ENCODE measurements at places on chromosomes 5 and 9.

DNA sequence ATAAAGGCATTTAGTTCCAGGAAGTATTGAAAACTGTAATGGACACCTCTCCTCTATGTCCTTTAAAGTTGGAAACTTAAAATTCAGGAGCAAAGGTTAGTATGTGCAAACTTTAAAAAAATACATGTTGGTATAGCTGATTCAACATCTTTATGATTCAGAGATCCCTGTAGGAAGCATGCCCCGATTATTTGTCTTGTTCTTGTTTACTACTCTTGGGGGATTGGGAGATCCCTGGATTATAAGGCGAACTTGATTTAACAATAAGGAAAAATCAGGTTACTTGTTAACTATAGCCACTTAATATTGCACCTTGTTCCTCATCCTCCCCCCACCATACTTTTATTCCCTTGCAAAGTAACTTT is 1.7 kb downstream of the F2RL1 start:
- no peak for DNase-seq

DNA sequence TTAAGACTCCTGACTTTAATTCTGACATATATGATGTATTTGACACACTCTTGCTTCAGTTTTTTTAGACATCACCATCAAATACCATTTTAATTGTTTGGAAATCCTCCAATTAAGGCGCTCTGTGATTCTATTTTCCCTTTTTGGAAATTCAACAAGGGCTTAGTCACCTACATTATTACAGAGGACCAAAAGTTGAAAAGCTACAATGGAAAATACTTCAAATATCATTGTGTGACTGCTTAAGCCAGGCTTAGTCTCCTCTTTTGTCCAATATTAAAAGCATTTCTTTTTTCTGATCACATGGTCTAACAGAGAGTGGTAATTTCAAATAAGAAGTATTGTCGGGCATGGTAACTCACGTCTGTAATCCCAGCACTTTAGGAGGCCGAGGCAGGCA is 160.3 kb downstream of the CEMIP2 start:
- no peak for DNase-seq

GRCh38 chr9:134473141-134474054 is 147.1 kb downstream of the RXRA start:
- DNase-seq: no peak

DNA sequence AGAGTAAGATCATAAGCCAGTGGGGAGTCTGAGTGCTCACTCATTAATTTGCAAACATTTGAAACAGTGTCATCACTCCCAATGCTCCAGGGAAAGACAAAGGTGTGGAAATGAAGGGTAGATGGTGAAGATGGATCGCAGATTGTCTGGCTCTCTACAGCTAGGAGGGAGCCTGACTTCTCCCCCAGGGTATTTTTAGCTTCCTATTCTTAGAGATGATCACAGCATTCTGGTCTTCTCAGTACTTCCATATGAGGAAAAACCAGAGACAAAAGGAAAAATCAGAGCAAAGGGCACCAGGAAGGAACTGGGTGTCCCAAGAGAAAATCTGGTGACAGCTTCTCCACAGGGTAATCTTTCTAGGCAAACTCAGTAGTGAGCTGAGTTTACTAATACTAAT is 401.9 kb upstream of the GRIA1 start:
- DNase-seq: no peak

DNA sequence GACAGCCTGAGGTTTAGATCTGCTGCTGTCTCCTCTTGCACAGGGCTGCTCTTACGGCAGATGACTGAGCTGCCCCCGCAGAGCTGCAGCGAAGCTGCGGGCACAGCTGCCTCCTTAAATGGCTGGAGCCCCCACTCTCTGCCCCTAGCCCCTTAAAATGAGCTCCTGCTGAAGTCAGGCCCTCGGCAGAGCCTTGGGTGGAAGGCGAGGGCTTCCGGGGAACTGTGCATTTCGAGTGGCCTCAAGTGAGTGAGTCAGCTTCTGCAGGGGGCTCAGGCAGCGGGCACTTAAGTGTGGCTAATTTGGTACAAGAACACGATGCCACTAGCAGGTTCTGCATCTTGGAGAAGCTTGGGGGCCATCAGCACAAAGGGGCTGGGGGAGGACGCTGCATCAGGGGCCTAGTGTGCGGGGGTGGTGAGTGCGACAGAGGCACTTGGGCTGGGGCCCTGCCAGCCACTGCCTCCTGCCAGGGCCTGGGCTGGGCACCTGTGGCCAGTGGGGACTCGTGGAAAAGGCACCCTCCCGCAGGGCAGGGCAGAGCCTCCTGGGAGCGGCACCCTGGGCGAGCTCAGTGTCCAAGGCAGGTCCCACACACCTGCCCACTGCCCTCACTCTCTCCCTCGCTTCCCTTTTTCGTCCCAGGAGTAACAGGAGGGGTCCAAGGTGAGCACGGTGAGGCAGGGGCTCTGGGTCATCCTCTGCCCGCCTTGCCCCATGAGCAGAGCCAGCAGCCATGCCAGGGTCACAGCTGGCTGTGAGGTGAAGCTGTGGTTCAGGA is 28.8 kb upstream of the RNU6ATAC start:
- DNase-seq: no peak

- no peak for DNase-seq
Measured at GRCh38 chr9:91275655-91276054, 86.1 kb downstream of the AUH start.

- DNase-seq: peak; percentile 48
Measured at GRCh38 chr5:88824892-88825583, 57.9 kb downstream of the MEF2C start.

DNA sequence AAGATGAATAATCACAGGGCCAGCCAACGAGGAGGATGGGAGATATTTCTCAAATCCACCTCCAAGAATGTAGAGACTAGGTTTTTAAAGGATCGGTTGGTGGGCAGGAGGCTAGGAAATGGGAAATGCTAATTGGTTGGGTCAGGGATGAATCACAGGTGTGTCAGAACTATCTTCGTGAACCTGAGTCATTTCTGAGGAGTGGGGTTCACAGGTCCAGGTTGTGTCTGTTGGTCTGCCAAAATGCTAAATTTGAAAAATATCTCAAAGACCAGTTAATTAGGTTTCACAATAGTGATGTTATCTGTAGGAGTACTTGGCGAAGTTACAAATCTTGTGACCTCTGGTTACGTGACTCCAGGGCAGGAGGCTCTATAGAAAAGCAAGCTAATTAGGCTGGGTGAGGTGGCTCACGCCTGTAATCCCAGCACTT is 2.6 kb upstream of the PLAA start:
- DNase-seq: no peak

DNA sequence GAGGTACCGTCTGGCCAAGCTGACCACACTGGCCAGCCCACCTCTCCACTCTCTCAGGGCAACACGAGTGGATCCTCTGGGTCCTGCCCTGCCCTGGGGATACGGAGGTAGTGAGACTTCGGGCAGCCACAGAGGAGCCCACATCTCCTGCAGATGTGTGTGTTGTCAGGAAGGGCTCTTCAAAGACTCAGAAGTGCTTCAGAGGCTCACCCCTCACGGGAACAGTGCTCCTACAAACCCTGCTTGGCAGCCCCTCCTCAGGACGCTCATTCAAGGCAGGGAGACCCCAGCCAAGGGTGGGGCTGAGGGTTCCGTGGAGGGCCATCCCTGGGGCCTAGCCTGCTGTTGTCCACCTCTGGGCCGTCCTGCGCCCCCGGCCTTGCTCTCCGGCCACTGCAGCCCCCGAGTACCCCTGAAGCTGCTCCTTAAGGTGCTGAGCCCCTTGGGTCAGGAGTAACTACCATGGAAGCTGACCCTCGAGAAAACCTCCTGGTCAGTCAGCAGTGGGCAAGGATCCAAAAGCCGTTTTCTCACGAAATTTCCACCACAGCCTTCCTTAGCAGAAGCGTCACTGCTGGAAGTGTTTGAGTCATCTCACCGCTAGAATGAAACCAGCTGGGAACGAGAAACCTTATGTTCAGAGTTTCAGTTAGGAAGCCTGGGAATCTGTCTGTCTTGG is 23.2 kb upstream of the LRRC14B start:
- peak; percentile 10 for DNase-seq

DNA sequence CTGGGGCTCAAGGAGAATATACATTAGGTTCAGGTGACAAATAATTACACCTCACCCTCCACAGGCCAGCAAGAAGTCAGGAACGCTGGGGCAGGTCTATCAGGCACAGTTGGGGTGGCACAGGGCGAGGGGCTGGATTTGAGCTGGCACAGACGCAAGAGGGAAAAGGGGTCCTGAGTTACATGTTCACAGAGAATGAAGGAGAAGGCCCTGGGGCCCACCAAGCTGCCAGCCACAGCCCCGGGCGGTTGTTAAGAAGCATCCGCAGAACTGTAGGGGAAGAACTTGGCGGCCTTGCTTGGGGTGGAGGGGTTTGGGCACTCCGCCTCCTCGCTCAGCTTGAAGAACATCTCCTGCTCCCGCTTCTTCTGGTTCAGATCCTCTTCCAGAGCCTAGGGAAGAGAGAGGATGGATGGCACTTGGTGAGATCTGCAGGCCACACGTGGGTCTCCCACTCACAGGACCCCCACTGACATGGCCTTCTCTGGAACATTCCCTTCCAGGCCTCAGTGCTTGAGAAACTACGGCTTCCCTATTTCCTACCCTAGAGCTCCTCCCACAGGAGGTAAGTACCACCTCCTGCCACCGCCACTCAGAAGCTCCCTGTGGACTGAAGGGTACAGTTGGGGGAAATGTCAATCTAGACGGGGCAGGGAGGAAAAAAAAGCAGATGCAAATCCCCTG is 38.3 kb upstream of the FBXW11 start:
- no peak for DNase-seq

- no peak for DNase-seq
Measured at GRCh38 chr5:115028557-115028956, 141.2 kb downstream of the TRIM36 start.

DNA sequence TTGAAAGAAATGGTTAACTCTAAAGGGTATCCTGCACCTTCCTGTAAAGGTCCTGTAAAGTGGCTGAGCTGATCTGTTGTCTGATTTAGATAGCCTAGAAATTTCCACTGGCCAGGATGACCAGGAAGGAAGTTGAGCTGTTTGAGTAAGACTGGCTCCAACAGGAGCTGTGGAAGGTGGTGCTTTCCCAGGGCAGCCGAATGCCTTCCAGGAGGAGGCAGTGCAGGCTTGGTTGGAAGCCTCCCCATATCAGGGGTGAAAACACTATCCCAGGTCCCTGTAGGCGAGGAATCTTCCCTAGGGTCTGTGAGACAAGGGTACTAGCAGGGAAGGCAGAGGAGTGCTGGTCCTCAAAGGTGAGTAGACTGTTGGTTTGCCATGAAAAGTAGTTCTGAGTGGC is 98.4 kb downstream of the LIX1 start:
- peak; percentile 68 for DNase-seq

GRCh38 chr9:97571664-97572063 is 61.5 kb downstream of the TSTD2 start:
- DNase-seq: peak; percentile 60

DNA sequence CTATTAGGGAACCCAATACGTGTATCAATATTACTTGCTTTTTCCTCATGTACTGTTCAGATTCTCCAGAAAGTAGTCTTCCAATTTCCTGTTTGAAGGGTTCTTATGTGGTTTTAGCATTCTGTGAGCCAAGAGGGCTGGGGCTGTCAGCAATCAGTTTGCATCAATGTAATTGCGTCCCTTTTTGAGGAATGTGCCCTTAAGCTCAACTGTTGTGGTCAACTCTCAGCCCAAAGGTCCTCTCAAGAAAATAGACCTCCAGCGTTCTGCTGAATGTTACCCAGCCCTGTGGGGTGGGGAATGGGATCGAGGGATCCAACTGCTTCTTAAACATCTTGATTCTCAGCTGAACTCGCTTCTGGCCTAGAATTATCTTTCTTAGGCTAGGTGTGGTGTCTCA is 43.8 kb upstream of the CDK20 start:
- no peak for DNase-seq

- DNase-seq: no peak
Measured at GRCh38 chr5:101278011-101278687, 375.1 kb upstream of the ST8SIA4 start.

DNA sequence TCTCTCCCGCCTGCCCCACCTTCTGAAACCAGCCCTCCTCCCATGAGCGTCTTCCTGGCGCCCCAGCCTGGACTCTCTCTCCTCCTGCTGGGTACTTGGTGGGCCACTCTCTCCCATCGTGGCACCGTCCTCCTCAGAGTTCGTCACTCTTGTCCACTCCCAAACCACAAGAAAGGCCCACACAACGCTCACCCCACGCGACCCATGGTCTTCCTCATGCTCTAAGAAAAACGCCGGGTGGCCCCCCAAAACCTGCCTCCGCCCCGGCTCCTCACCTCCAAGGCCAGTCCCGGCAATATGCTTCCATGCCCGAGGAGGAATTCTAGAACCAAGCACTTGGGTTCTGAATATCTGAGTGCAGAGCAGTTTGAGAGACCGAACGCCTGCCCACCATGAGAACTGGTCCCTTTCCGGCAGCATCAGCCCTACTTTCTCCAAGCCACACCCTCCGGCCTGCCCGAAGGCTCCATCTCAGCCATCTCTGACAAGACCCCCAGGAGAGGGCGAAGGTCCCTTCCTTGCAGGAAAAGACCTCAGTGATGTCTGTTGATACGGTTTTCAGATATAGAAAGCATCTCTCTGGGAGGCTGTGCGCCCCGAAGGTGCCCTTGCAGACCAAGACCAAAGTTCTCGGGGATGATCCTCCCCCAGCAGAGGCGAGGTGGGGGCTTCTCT is 15.0 kb downstream of the SLC6A3 start:
- DNase-seq: no peak

DNA sequence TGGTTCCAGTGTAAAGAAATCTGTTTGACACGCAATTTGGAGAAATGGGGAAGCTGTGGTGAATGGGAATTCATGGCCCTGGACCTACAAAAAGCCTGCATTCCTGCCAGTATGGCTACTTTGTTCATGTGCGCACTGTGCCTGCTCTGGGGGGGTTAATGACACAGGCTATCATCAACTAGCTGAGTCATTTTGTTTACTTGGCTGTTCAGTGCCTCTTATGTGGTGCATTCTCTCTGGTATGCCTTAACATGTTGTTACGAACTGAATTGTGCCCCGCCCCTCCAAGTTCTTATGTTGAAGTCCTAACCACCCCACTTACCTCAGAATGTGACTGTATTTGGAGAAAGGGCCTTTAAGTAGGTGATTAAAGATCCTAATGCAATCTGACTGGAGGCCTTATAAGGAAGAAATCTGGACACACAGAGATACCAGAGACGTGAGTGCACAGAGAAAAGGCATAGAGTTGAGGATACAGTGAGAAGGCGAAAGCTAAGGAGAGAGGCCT is 20.4 kb upstream of the UBAP1 start:
- DNase-seq: no peak

GRCh38 chr9:136644593-136645351 is 17.9 kb upstream of the EGFL7 start:
- peak; percentile 76 for DNase-seq

GRCh38 chr5:127011153-127011552 is 19.2 kb downstream of the MARCHF3 start:
- DNase-seq: no peak

GRCh38 chr9:15138357-15138686 is 168.7 kb downstream of the TTC39B start:
- DNase-seq: no peak
